Stimulated activated CD4-positive, alpha-beta T cell treated with anti-CD3 and anti-CD28 coated beads, Interleukin-12 subunit alpha, Interleukin-12 subunit beta, amount 100 ng/mL, for 24 hours (primary cell): ENCODE measurements at places on chromosomes 16 and 17.

DNA sequence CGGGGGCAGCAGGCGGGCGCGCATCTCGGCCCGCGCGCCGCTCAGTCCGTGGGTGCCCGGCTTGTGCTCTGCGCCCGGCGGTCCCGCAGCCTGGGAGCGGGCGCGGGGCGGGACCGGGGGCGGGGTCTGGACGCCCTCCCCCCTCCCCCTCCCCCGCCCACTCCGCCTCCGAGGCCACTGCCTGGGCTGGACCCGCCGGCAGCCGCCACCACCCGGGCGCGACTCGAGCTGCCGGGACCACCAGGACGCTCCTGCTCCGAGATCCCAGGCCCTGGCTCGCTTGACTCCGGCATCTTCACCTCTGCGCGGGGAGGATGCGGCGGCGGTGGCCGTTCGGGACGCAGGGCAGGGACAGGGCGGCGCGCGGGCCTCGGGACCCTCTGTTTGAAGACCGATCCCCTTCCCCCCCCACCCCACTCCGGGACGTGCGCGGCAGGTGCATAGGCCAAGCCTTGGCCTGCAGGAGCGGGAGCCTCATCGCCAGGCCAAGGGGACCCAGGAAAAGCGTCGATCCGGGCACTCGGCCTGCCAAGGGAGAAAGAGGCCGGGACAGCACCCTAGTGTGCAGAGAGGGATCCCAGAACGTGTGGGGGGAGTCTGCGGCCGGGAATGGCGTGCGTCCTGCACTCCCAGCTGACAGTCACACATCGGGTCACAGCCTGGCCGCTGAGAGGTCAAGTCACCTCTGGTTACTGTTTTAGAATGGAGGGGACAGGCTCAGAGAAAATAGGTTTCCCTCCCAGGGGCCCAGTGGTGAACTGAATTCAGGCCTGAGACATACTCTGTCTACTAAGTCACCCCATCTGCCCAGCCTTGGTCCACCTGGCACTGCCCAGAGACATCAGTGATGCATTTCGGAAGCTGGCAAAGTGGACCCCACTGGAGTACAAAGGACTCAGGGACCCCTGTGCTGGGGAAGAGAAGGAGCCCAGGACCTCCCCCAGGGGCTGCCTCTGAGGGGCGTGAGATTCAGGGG is at the start of gene HS3ST6:
Gene HS3ST6 (minus strand): TSS at position 65 of the 976 bp plus-strand sequence. CDS start 92 bp downstream, outside the sequence.
- no peak for DNase-seq

DNA sequence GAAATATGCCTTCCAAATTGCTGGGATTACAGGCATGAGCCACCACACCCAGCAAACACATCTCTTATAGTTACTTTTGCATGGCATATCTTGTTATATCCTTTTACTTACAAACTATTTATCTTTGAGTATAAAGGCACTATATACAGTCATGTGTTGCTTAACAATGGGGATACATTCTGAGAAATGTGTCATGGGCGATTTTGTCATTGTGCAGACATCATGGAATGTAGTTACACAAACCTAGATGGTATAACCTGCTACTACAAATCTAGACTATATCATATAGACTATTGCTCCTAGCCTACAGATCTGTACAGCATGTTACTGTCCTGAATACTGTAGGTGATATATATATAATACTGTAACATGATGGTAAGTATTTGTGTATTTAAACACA is 43.6 kb downstream of the BCL7C start:
- no peak for DNase-seq

DNA sequence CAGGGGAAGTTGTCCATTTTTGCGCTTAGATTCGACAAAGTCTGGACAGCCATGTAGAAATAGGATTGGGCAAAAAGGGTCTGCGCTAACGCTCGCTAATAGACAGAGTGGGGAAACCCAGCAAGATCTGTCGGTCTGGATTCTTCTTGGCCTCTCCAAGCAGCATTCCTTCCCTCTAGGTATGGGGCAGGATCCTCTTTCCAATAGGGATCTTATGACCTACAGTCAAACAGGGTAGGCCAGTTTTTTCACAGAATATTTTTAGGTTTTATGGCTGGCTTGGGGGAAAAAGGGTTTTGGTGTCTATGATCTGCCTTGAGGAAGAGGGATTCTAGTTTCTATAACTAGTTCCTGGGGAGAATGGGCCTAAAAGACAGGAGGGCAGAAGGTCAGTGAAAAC is 26.0 kb upstream of the GPT2 start:
- no peak for DNase-seq

DNA sequence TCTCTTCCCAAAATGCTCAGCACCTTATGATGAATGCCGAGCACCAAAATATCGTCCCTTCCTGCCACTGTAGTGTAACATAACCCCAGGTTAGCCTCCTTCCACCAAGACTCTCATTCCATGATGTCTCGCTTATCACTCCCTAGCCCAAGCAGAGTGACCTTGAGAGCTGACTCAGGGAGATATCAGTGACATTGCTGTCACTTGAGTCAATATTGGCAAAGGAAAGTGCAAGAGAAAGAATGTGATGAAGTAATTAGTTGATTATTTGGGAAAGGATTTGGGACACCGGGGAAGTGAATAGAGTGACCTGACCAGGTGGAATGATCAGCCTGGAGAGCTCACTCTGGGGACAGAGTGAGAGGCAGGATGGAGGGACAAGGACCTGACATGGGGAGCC is 2.6 kb upstream of the ANKFN1 start:
- no peak for DNase-seq

GRCh38 chr17:73691321-73691766 is 47.1 kb upstream of the SDK2 start:
- no peak for DNase-seq

DNA sequence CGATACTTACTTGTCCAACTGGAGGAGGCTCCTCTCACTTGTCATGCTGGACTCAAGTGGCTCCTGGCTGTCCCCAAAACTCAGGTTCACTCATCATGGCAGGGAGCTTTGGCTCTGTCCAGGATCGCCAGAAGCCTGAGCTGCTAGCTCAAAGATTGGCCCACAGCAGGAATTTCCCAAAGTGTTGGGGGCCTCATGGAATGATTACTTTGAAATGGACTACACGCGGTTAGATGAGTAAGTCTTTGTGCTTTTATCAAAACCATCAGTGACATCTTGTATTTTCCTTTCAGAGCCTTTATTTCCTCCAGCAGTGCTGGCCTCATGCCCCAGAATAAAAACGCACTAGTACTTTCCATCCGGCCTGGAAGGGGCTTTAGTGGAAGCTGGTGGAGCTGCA is 29.2 kb upstream of the PHB1 start:
- no peak for DNase-seq

DNA sequence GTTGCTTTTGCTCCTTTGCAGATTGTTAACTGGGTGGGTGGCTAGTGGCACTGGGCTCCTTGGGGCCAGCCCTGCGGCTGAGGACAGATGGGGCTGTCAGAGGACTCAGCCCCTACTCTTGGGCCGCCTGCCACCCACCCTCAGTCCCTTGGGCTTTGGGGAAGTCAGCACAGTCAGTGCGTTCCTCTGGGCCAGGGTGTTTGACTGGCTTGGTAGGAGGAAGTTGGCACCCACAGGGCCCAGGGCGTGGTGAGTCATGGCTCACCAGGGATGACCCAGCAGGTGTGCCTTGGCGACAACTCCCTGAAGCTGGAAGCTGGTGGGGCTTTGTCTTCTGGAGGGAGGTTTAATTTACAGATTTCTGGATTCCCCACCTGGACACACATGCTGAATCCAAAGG is 32.4 kb downstream of the HAPSTR1 start:
- no peak for DNase-seq

DNA sequence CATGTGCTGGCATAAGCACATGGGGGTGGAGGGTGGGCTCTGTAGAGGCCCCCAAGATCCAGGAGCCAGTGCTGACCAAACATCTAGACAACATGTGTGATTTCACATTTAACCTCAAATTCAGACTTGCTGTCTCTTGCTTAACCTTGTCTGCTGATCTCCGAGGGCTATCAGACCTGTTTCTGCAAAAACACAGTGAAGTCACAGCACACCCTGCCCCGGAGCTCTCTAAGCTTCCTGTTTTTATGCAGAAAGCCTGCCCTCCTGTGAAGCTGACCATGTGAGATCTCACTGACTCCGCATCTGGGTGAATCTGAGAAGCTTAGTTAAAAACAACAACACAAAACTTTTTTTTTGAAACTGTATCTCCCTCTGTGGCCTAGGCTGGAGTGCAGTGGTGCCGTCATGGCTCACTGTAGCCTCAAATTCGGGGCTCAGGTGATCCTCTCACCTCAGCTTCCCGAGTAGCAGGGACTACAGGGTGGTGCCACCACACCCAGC is 6.6 kb upstream of the DPEP2 start:
- no peak for DNase-seq

DNA sequence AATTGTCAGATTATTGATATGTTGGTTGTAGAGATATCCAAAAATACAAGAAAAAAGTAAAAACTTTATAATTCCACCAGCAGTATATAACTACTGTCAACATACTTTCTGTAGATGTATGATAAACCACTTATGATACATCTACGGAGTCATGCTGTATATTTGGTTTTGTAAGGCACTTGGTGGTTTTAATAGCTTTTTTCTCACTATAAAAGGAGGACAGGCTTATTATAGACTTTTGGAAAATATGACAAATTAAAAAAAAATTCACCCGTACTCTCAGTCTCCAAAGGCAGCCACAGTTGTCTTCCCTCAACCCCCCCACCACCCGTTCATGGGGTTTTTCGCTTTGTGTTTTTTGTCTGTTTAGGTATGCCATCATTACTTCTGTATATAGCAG is 14.8 kb downstream of the RAI1 start:
- DNase-seq, result peak; percentile 20

DNA sequence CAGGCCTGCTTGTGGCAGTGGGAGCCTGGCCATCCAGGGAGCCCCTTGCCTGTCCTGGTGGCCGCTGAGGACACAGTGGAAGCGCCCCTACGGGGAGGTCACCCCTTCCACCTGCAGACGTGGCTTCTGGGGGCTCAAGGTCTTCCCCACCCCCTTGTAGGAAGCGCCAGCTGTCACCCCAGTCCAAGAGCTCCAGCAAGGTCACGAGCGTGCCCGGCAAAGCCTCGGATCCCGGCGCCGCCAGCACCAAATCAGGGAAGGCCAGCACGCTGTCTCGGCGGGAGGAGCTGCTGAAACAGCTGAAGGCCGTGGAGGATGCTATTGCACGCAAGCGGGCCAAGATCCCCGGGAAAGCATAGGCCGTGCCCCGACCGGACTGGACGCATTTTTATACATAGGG is 7.4 kb upstream of the IL17C start:
- no peak for DNase-seq

- DNase-seq, result no peak
Measured at GRCh38 chr17:72974605-72975232, 117.8 kb downstream of the SLC39A11 start.

DNA sequence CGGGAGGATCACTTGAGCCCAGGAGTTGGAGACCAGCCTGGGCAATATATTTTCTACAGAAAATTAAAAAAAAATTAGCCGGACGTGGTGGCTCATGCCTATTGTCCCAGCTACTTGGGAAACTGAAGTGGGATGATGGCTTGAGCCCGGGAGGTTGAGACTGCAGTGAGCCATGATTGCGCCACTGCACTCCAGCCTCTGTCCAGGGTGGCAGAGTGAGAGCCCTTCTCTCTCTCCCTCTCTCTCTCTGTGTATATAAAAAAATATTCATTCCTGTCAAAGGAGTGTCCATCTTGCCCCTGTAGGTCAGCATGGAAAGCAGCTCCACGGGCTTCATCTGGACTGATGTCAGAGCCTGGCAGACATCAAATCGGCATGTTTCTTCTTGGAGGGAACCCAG is 31.2 kb downstream of the MGAT5B start:
- DNase-seq, result no peak

DNA sequence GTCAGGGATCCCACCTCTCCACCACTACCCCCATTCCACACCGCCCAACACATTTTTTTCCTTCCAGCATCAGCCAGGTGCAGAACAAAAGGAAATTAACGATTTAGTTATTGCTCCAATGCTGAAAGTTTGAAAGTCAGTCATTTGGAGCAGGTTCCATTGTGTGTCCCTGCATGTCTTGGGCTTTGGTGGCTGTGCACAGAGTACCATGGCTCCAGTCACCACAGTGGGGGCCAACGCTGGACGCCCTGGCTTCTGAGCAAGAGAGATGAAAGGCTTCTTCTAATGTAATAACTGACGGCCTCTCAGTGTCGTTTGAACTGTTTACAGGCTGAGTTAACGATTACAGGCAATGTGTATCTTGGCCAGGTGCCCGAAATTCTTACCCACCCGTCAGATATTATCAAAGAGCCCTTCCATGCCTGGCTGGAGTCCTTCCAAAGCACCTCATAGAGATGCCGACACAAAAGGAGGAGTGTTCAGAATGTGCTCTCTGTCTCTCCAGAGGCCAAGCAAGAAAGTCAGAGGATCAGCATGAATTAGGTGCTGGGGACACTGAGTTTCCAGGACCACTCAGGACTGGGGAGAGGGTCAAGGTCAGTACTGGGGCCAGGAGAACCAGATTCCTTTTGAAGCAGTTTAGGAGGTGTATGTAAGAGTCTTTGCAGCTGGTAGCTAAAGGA is 25.9 kb downstream of the RNF43 start:
- no peak for DNase-seq

DNA sequence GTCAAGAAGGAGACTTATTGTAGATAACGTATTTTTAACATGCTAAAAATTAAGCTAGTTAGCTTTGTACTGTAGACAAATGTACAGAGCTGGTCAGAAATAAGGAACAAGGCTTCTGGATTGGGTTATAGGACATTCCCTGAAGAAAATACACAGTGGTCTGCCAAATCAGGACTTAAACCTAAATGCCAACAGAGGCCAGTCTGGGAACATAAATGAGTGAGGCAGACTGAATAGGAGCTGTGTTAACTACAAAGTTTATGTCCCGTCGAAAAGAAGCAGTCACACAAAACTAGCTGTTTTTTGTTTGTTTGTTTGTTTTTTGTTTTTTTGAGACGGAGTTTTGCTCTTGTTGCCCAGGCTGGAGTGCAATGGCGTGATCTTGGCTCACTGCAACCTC is 120.4 kb upstream of the C17orf78 start:
- DNase-seq, result no peak

DNA sequence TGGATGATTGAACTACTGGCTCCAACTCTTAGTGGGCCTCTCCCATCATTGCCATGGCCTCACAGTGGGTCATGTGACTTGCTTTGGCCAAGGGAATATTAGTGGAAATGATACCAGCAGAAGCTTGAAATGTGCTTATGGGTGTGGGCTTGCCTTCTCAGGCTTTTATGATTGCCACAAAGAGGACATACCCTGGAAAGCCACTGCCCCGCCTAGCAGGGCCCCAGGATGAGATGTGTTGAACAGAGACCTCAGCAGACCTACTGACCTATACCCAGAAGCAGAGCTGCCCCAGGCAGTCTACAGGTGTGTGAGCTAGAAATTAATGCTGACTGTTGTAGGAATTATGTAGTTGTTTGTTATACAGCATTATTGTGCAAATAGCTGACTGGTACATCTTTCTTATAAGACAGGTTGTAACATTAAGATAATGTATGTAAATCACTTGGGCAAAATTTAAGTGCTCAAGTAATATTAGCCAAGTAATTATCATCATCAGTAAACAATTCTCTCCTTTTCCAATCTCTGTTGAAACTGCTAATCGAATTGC is 67.8 kb upstream of the CDH5 start:
- DNase-seq, result no peak
